ENCODE measurements at places on chromosomes 7 and 10. TPM values are rescaled to one million over a fixed set of nuclear protein-coding genes. Genes with fewer than 3 reads are reported as not detected.

- no peak for DNase-seq
Measured at GRCh38 chr7:5005066-5005465, 40.6 kb upstream of the RBAK start.

DNA sequence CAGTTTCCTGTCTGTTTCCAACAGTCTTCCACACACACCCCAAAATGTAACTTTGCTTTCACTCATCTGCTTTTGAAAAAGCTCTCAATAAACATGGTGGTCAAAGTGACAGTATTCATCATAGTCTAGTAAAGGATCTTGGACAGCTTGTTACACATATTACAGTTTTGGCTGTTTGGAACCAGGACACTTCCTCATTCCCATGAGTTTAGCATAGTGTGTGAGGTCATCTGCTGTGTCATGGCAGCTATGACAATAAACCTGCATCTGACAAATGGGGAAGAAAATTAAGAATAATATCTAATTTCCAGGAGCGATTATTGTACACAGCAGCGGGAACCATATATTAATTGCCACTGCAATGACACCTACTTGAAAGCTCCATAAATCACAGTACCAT is 184.3 kb upstream of the SLC26A5 start:
- no peak for DNase-seq

- DNase-seq = no peak
Measured at GRCh38 chr10:9285690-9286089, 1231.2 kb downstream of the GATA3 start.

GRCh38 chr7:15291699-15292098 is 270.1 kb downstream of the AGMO start:
- DNase-seq = no peak

- no peak for DNase-seq
Measured at GRCh38 chr7:32223071-32223650, 153.0 kb upstream of the PDE1C start.

The AZGP1 gene
- 101 TPM for polyA plus RNA-seq

Data from right lung (tissue), 10 donors.